ENCODE measurements at places on chromosomes 6 and 20. TPM values are rescaled to one million over a fixed set of nuclear protein-coding genes. Genes with fewer than 3 reads are reported as not detected.

DNA sequence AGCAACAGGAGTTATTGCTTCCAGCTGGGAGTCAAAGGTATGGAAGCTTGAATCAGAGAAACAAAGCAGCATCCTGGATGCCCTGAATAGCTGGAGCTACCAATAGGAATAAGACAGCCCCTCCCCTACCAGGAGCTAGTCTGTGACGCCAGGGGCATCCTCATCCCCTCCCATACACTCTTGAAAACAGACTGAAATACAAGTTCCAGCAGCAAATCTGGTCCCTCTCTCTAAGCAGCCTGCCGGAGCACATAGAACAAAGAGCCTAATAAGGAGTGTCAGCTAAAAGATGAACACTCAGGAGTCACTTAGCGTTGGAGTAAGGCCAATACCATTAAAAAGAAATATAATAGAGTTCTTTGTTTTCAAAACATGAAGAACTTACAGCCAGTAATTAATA is 25.6 kb downstream of the FILIP1 start:
- H3K4me1 ChIP-seq, result no peaks in the 10 kb centered on the region
- no peaks in the 10 kb centered on the region for H3K36me3 ChIP-seq
- no peak overlapping the region for H3K27ac ChIP-seq
- H3K4me3 ChIP-seq, result no peak overlapping the region

DNA sequence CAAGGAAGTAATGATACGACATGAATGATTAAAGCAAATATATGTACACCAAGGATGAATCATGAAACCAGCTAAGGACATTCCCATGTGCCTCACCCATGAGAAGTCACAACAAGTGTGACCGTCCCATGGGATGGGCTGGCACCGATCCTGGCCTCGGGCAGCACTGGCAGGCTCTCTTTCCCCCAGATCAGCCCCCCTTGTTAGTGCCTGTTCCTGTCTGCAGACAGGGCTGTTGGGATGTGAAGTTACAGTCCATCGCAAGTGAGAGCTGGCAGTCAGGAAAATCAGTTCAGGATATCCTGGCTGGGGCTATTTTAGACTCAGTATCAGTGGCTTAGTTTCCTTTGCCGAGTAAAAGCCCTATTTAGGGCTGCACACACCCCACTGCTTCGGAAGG is 129.2 kb upstream of the SNX9 start:
- no peak for DNase-seq
- no peaks in the 10 kb centered on the region for H3K4me1 ChIP-seq
- no peaks in the 10 kb centered on the region for H3K36me3 ChIP-seq
- H3K27ac ChIP-seq, result no peak overlapping the region
- peaks cover 5% of the 10 kb centered on the region for H3K27me3 ChIP-seq
- H3K4me3 ChIP-seq, result no peak overlapping the region

DNA sequence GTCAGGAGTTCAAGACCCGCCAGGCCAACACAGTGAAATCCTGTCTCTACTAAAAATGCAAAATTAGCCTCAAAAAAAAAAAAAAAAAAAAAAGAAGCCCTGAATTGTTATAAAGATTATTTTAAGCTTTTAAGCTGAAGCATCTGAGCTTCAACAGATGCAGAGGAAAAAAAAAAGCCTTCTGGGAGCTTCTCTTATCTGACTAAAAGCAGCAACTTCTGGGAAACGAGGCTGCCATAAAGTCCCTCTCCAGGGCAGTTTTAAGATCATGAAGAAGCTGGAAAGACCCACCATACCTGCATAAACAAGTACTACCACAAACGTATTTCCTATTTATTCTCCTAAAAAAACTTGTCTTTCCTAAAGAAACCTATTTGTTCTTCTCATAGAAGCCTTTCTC is 3.6 kb downstream of the SERINC3 start:
- no peak overlapping the region for H3K4me3 ChIP-seq
- peaks cover 64% of the 10 kb centered on the region for H3K4me1 ChIP-seq
- H3K27me3 ChIP-seq, result no peaks in the 10 kb centered on the region
- H3K36me3 ChIP-seq, result peaks cover 6% of the 10 kb centered on the region

DNA sequence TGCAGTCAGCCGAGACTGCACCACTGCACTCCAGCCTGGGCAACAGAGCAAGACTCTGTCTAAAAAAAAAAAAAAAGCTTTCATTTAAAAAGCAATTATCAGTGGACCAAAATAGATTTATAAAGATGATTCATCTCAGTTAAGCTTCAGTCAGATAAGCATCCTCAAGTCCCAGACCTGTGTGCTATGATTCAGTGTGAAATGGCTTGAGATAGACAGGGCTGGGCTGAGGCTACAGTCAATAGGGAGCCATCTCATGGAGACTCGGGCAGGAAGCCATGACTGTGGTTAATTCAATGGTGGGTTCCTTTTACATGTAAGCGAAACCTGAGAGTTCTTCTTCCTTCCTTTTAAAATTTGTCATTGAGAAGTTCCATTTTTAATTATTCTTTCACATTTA is 276.0 kb downstream of the TFAP2A start:
- no peaks in the 10 kb centered on the region for H3K36me3 ChIP-seq
- no peaks in the 10 kb centered on the region for H3K27me3 ChIP-seq

DNA sequence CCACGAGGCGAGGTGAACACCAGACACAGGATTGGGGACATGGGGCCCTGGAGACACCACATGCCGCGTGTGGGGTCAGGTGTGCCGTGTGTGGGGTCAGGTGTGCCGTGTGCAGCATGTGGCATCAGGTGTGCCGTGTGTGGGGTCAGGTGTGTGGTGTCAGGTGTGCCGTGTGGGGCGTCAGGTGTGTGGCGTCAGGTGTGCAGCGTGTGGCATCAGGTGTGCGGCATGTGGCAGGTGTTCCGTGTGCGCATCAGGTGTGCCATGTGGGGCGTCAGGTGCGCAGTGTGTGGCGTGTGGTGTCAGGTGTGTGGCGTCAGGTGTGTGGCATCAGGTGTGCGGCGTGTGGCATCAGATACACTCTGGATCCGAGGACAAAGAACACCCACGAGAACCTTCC is 77.9 kb downstream of the WDR27 start:
- peaks cover 4% of the 10 kb centered on the region for H3K36me3 ChIP-seq
- no peaks in the 10 kb centered on the region for H3K27me3 ChIP-seq
- H3K4me3 ChIP-seq, result no peak overlapping the region
- DNase-seq, result no peak

GRCh38 chr20:11918391-11918845 is 725 bp downstream of the BTBD3 start:
- H3K27me3 ChIP-seq, result no peaks in the 10 kb centered on the region
- no peaks in the 10 kb centered on the region for H3K36me3 ChIP-seq
- H3K4me3 ChIP-seq, result no peak overlapping the region
- no peak overlapping the region for H3K27ac ChIP-seq

- peak within 1 kb of the TSS; percentile 38 for H3K4me3 ChIP-seq
- no peak within 1 kb of the TSS for H3K27ac ChIP-seq
- peaks cover 58% of the 10 kb centered on the region for H3K27me3 ChIP-seq
- H3K4me1 ChIP-seq, result peaks cover 14% of the 10 kb centered on the region
- DNase-seq, result no peak
Measured at GRCh38 chr6:104956731-104957294, at the start of gene LIN28B. TSS of gene LIN28B (plus strand) at chr6:104957107. CDS start at chr6:104957251, 144 bp downstream.

DNA sequence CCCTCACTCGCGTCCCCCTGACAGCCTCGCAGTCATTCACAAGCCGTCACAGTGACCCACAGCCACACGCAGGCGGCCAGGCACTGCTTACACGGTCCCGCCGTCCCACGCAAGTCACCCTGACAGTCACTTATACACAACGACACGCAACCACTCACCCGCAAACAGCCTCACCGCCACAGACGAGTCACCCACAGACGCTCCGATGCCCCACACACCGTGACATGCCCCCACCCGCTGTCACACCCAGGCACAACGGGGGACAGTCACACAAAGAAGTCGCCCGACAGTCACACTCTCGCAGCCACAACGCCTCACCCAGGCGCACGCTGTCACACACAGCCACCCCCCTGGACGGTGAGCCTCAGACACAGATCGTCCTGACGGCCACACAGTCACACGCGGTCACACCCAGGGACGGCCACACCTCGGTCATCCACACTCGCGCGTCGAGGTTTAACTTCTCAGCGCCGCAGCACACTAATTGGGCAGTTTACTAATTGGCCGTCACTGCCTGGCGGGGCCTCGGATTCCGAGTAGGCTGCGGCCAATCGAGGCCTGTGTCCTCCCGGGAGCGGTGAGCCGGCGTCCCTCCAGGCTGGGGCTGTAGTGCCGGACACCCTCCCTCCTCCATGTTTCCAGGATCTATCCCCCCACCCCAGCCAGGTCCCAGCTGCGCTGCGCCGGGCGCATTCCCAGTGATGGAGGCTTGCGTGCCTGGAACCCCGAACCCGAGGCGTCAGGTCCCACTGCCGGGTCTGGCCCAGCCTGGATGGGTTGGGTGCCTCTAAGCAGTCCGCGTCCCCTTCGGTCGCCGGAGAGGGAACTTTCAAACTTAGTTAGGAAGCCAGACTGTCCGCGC is 790 bp downstream of the TOX2 start:
- H3K36me3 ChIP-seq, result peaks cover 13% of the 10 kb centered on the region
- H3K4me1 ChIP-seq, result peaks cover 37% of the 10 kb centered on the region
- H3K27me3 ChIP-seq, result peaks cover 46% of the 10 kb centered on the region
- DNase-seq, result peak; percentile 59
- H3K4me3 ChIP-seq, result peak overlapping the region; percentile 78
- peak overlapping the region; percentile 43 for H3K27ac ChIP-seq

DNA sequence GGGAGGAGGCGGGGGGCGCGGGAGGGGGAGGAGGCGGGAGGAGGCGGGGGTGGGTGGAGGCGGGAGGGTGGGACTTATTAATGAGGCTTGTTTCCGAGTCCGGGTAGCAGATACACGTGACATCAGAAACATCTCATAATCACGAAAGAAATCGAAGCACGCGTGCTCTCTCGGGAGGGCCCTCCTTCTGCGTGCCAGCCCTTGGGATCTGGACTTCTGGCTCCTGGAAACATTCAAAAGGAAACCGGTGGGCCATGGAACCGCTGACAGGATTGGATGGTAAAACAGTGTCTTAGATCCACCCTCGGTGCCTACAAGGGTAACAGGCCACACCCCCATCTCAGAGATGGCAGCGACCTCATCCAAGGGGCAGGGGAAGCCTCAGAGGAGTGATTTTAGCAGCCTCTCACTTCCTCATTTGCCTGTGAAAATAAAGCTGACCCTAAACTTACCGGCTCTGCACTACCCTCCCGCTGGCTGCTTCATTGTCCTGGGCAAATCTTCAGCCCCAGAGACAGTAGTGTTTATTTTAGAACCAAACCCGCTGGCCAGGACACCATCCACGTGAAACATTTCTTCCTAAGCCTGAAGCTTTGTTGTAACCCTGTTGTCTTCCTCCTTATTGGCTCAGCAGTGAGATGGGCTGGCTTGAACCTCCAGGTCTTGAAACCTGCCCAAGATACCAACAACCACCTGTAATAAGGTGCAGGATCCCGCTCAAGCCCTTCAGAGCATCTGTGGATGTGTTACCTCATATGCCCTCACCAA is 97.5 kb downstream of the PSMG4 start:
- peak overlapping the region; percentile 75 for H3K27ac ChIP-seq
- no peaks in the 10 kb centered on the region for H3K27me3 ChIP-seq
- no peaks in the 10 kb centered on the region for H3K36me3 ChIP-seq
- H3K4me3 ChIP-seq, result peak overlapping the region; percentile 64
- peaks cover 22% of the 10 kb centered on the region for H3K4me1 ChIP-seq

- DNase-seq, result no peak
- peaks cover 1% of the 10 kb centered on the region for H3K36me3 ChIP-seq
- H3K27ac ChIP-seq, result no peak overlapping the region
- H3K27me3 ChIP-seq, result no peaks in the 10 kb centered on the region
Measured at GRCh38 chr6:2721219-2721618, 29.5 kb downstream of the MYLK4 start.

GRCh38 chr6:102902471-102902870 is 1509.0 kb downstream of the GRIK2 start:
- no peaks in the 10 kb centered on the region for H3K4me1 ChIP-seq
- no peak overlapping the region for H3K4me3 ChIP-seq
- H3K27me3 ChIP-seq, result no peaks in the 10 kb centered on the region
- no peaks in the 10 kb centered on the region for H3K36me3 ChIP-seq
- no peak for DNase-seq
- H3K27ac ChIP-seq, result no peak overlapping the region

DNA sequence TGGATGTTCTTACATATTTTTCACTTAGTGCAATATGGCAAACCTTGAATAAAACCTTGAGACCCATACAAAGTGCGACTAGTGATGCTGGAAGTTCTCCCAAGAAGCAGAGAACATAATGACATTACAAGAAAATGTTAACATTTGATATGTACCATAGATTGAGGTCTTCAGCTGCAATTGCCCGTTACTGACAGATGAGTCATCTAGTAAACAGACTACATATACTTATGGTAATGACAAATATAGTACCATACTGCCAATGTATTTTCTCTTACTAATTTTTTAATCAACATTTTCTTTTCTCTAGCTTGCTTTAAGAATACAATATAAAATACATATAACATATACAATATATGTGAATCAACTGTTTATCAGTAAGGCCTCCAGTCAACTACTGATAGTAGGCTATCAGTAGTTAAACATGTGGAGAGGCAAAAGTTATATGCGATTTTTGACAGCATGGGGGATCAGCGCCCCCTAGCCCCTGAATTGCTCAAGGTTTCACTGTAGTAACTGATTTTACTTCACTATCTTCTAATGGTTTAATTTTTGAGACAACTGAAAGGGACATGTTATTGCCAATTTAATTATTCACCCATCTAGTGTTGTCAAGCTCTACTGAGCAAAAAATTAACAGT is 166.7 kb upstream of the ADGRB3 start:
- no peak overlapping the region for H3K27ac ChIP-seq
- H3K4me3 ChIP-seq, result no peak overlapping the region
- no peaks in the 10 kb centered on the region for H3K27me3 ChIP-seq
- no peak for DNase-seq
- H3K4me1 ChIP-seq, result no peaks in the 10 kb centered on the region
- H3K36me3 ChIP-seq, result no peaks in the 10 kb centered on the region

DNA sequence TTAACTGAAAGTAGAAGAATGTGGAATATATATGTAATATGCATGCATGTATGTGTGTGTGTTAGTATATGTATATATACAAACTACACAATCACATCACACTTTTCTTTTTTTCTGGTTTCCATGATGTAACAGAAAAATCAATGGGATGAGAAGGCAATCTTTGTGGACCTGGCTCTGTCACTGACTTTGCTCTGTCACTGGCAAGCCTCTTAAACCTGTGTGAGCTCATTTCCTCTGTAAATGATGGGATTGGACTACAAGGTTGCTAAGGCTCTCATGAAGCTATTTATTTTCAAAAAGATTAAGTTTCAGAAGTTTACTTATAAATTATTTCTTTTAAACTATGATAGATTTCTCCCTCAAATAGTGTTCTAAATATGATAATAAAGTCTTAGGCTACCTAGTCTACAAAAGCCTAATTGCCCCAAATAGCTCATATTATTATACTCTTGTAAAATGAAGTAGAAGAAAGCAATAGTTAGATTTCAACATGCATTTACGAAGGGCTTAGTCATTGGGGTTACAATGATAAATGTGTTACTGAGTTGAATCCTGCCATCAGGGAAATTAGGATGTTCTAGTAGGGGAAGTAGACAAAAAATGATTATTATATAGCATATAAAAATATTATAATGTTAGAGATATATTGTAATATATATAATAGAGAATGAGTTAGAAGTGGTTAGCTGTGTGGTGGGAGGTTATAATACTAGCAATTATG is 129.3 kb downstream of the AFG1L start:
- no peaks in the 10 kb centered on the region for H3K4me1 ChIP-seq
- no peak overlapping the region for H3K4me3 ChIP-seq
- peaks cover 4% of the 10 kb centered on the region for H3K36me3 ChIP-seq
- H3K27ac ChIP-seq, result no peak overlapping the region

- H3K4me3 ChIP-seq, result no peak overlapping the region
- H3K4me1 ChIP-seq, result no peaks in the 10 kb centered on the region
- no peaks in the 10 kb centered on the region for H3K36me3 ChIP-seq
- H3K27me3 ChIP-seq, result no peaks in the 10 kb centered on the region
Measured at GRCh38 chr6:67933278-67933677, 701.8 kb upstream of the ADGRB3 start.

The KHDC1L gene
- total RNA-seq, result not detected

The FNDC1 gene
- not detected for total RNA-seq

The VGLL2 gene
- total RNA-seq, result not detected

The DLL1 gene
- 0.55 TPM for total RNA-seq

The ZNF831 gene
- 7.6 TPM for total RNA-seq

The RBM24 gene
- not detected for total RNA-seq

The COL10A1 gene
- total RNA-seq, result not detected
